Naive thymus-derived CD8-positive, alpha-beta T cell (primary cell): ENCODE measurements at places on chromosomes 7 and 10.

DNA sequence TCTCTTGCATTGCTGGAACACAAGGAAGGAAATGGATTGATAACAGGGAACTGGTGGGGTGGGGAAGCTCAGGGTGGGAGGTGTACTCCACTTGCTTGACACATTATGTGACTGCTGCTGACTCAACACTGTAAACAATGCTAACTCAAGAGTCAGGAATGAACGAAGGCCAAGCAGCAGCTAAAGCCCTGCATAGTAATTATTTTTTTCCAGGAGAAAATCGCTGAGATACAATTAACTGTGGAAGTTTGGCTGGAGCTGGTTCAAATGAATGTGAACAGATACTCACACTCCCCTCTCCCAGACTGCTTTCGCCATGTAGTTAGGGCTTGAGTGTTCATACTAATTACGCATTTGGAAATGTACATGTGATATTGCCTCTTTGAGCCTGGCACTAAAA is 170.9 kb upstream of the AOAH start:
- no peak for DNase-seq

DNA sequence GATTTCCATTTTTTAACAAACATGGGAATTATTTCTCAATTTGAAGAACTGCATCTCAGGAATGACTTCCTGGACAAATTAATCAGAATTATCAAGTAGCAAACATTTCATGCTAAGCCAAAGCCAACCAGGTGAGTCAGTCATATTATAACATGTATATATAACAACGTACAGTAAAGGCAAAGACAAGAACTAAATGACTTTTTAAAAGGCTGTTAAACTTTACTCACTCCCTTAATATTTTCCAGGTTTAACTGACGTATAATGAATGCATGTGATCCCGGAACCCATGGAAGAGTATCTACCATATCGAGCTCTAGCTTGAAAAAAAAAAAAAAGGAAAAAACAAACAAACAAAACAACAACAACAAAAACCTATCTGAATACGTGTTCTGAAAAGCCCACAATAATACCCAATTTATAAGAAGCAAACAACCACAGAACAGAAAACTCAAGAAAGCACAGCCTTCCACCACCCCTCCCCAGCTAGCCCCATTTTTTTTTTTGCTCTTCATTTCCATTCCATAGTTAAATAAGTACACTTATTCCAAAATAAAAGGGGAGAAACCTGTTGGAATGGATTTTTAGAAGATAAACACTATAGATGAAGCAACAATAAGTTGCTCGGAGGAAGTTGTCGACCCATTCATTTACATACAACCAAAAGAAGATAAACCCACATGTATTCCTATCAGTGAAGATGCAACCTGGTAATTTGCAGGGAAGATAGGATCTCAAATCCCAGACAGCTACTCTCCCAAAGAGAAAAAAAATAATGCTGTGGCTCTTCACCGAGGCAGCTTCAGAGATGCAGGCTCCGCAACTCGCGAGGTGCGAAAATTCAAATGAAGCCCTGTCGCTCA is 537 bp downstream of the NAPEPLD start:
- no peak for DNase-seq

DNA sequence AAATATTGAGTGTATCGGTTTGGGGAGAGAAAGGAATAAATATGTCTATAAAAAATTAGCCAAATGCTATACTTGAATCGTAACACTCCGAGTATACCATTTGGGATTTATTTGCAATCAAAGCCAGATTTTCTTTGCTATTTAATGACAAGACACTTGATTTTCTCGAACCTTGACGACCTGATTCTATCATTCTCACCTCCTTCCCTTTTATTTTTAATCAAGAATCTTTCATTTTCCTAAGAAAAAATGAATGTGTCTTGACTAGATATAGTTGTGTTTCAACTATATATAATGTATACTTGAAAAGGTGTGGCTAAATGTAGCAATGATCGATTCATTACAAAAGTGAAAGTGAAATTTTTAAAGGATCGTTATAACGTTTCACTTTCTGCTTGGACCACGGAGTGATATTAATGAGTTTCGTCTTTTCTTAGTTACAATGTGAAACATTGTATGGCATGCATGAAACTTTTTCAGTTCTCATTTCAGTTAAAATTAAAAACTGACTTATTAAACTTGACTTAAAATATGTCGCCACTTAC is 562 bp downstream of the NUB1 start:
- DNase-seq: no peak

DNA sequence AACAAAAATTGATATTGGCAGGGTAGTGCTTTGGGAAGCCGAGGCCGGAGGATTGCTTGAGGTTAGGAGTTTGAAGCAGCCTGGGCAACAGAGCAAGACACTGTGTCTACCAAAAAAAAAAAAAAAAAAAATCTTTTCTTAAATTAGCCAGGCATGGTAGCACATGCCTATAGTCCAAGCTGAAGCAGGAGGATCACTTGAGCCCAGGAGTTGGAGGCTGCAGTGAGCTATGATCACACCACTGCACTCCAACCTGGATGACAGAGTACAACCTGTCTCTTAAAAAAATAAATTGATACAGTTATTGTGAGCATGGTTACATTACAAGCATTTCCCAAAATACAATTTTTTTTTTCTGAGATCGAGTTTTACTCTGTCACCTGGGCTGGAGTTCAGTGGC is 59.4 kb upstream of the SVIL start:
- DNase-seq: no peak

DNA sequence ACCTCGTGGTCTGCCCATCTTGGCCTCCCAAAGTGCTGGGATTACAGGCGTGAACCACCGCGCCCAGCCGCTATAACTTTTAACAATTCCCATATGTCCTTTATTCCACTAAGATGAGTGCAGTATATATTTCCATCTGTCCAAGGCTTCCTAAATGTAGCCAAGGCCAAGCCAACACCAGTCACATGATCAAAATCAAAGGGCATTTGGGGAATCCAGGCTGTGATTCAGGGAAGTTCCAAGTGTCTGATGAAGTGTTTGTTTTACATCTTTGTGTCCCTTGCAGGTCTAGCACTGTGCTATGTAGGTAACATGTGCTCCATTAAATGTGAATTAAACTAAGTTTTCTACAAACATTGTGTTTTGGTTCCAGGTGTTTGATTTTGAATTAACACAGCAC is 20.8 kb downstream of the AKR1E2 start:
- DNase-seq: no peak

DNA sequence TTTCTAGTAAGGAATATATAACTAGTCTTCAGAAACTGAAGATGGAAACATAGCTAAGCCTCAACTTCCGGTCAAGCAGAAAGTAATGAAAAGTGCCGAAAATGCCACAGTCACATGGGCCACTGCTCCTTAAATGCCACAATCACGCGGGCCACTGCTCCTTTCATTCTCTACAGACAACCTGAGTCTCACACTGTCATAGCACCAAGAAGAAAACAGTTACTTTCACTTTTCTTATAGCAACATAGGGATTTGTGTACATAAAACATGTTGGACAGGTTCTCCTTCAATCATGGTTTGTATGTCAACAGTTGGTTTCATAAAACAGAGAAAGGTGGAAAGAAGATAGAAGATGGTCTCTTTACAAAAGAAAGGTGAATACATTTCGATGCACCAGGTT is 48.6 kb upstream of the NOBOX start:
- DNase-seq: no peak

- DNase-seq: no peak
Measured at GRCh38 chr7:143518521-143518920, 40.8 kb downstream of the TAS2R41 start.

GRCh38 chr10:132575320-132576201 is 38.0 kb downstream of the INPP5A start:
- DNase-seq: no peak

DNA sequence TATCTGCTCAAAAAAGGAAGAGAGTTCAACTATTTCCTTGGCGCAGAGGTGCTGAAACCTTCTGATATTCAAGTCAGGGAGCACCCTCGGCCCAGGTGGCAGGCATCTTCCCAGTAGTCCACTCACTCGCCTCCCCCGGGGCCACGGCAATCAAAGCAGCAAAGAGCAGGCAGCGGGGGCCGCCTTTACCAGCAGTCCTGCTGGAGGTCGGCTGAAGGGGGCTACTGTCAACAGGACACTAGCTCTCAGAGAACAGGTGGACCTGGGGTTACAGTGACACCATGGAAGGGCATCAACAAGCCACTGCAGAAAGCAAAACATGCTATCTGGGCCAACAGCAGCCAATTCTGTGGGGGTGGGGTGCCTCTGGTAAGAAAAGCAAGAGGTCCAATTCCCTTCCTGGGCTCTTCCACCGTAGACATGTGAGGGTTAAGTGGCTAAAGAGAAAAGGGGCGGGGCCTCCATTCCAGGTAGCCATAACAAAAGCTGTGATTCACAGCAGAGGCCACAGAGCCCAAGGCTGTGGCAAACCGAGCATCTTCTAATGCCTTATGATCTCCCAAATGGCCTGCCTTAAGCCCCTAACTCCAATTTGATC is 9.4 kb downstream of the FZD9 start:
- no peak for DNase-seq

GRCh38 chr7:43791665-43792064 is 33.2 kb downstream of the BLVRA start:
- no peak for DNase-seq

DNA sequence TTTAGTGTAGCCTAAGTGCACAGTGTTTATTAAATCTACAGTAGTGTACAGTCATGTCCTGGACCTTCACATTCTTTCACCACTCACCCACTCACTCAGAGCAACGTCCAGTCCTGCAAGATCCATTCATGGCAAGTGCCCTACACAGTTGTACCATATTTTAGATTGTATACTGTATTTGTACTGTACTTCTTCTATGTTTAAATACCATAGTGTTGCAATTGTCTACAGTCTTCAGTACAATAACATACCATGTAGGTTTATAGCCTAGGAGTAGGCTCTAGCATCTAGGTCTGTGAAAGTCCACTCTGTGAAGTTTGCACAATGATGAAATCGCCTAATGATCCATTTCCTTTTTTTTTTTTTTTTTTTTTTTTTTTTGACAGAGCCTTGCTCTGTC is 12.0 kb downstream of the EEPD1 start:
- DNase-seq: no peak

DNA sequence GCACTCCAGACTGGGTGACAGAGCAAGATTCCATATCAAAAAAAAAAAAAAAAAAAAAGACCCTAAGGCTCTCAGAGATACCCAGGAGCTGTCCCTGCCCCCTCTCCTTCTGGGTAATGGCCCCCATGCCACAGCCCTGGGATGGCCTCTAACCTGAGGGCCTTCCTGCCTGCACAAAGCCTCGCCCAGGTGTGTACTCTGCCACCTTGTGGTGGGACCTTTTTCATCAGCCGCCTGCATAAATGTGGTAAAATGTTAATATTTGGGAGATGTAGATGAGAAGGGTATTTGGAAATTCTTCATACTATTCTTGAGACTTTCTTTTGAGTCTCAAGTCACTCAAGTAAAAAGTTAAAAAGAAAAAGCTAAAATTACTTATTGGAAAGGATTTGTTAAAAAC is 46.3 kb upstream of the RNF216 start:
- no peak for DNase-seq

DNA sequence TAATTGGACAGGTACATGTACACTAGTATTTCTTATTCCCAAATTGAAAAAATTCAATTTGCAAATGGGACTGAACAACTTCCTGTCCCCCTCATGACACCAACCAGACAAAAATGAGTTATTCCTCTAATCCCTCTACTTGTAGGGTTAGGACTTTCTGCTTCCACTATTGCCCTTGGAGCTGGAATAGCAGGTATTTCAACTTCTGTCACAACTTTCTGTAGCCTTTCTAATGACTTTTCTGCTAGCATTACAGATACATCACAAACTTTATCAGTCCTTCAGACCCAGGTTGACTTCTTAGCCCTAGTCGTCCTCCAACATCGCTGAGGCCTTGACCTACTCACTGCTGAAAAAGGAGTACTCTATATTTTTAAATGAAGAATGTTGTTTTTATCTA is 6.4 kb downstream of the CYP3A7 start:
- no peak for DNase-seq

GRCh38 chr7:75629044-75629443 is 109.7 kb downstream of the HIP1 start:
- no peak for DNase-seq

DNA sequence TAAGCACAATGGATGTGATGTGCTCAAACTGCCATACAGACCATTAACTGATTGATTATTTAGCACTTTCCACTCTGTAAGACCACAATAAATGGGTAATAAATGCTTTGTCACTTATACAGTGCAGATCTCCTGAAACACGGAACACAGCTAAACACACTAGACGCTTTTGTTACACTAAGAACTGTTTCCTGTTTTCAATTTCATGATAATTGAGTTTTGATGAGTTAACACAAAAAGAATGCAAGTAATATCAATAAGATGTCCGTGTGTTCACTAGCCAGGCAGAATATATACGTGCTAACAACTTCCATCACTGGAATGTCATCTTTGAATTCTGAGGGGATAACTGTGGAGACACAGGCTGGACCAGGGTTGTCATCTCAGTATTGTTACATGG is 178.8 kb downstream of the SKAP2 start:
- DNase-seq: no peak

GRCh38 chr10:71080381-71081228 is 131.8 kb upstream of the UNC5B start:
- no peak for DNase-seq

- DNase-seq: no peak
Measured at GRCh38 chr10:43884501-43885105, 235.9 kb upstream of the ZNF32 start.

- peak; percentile 83 for DNase-seq
Measured at GRCh38 chr10:61902445-61903220, 1.1 kb downstream of the ARID5B start.

DNA sequence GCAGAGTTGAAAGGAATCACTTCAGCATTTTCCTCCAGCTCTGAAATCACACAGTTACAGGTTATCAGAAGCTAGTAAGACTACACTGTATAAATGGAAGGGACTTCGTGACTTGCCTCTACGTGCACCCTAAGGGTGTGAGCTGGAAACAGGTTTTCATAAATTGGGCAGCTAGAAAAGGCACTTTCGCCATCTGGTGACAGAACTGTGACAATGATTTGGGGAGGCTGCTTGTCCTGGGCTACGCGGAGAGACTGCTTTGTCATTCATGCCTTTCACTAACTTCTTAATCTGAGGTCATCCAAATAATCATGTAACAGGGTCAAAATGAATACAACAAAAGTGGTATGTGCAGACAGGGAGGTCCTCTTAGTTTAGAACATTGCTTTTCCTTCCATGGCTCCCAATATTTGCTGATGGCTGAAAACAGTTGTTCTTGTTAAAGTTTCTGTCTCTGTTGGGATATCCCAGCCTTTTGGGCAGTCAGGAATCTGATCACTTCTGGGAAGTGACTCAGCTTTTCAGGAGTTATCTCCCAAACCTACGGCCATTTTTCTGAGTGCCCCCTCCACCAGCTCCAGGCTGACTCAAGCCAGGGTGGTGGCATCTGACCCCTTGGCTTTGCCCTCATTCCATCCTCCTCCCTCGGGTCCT is 17.8 kb downstream of the VWC2 start:
- DNase-seq: no peak

DNA sequence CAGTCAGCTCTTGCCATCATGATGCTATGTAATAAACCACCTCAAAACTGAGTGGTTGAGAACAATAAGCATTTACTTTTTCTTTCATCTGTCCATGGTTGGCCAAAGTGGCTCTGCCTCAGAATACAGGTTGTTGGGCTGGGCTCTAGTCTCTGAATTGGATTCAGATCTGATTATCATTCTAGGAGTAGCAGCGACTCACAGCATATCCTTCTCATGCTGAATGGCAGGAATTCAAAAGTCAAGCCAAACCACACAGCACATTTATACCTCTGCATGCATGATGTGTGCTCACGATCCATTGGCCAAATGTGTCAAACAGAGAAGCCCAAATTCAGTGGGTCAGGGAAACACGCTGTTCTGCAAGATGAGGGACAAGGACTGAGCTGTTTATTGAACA is 13.6 kb upstream of the GALNT11 start:
- no peak for DNase-seq
